ENCODE measurements at places on chromosomes 7 and 10.

DNA sequence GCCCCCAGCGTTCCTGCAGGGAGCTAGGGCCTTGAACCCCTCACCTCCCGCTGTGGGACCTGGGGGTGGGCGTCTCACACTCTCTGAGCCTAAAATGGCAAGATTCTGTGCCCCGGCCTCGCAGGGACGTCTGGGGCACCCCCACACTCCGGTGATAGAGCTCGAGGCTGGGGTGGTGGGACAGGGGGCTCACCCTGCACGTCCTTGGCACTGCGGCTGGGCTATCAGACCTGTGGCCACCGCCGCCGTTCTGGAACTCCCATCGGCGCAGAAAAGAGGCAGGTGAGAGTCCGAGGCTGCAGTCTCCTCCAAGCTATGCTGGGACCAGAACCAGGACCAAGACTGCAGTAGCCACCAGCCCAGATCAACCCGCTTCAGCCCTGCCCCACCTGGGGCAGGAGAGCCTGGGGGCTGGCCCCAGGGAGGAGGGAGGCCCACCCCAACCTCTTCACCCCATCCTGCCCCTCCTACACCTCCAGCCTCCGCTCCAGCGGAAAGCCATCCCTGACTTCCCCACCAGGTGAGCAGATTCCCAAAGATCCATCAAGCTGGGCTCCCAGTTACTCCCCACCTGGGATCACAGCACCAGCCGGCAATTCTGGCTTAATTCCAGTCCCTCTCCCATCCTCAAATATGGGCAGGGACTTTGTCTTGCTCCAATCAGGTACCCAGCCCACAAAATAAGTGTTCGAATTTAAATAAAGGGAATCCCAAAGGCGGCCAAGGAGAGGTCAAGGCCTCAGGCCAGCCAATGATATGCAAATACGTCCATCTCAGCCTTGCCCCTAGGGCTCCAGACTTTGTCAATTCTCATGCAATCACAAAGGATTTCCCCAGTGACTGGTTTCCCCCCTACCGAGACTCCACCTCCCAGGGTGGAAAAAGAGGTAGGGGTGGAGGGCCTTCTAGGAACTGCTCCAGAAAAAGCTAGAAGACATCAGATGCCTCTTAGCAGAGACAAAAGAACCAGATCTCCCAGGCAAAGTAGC, 16.4 kb downstream of the TNRC18 start:
- DNase-seq: no peak

GRCh38 chr7:18509481-18509880, 13.9 kb downstream of the HDAC9 start:
- no peak for DNase-seq

DNA sequence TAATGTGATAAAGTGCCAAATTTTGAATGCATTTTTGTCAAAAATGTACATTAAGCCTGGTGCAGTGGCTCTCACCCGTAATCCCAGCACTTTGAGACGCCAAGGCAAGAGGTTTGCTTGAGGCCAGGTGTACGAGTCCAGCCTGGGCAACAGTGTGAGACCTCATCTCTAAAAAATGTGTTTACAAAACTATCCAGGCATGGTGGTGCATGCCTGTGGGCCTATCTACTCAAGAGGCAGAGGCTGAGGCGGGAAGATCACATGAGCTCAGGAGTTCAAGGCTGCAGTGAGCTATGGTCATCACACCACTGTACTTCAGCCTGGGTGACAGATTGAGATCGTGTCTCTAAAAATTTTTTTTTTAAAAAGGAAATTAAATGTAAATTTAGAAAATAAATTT, 18.5 kb upstream of the MGMT start:
- no peak for DNase-seq

DNA sequence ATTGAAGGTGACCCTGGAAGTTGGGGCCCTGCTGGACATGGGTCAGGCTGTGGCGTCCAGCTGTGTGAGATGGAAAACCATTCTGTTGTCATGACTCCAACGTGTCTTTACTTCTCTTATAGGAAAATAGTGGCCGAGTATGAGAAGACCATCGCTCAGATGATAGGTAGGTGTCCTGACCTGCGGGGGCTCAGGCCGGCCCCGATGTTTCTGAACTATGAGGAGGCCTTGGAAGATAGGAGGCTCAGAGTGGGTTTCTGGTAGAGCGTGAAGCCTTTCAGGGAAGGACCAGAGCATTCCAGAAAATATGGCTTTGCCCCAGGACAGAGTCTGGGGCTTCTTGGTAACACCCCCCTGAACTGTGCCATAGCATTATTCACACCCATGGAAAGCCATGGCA, 29.3 kb upstream of the BTBD16 start:
- DNase-seq: no peak

GRCh38 chr7:30812676-30813075, 41.5 kb downstream of the MINDY4 start:
- no peak for DNase-seq

- no peak for DNase-seq
These were observed 261.7 kb downstream of the C7orf25 start for GRCh38 chr7:42650171-42650570.

GRCh38 chr10:131537281-131537680, 225.8 kb upstream of the TCERG1L start:
- DNase-seq: no peak

GRCh38 chr7:151310578-151310977, 31.0 kb upstream of the NUB1 start:
- no peak for DNase-seq

- no peak for DNase-seq
These were observed 163.7 kb downstream of the SND1 start for GRCh38 chr7:127815631-127816145.

DNA sequence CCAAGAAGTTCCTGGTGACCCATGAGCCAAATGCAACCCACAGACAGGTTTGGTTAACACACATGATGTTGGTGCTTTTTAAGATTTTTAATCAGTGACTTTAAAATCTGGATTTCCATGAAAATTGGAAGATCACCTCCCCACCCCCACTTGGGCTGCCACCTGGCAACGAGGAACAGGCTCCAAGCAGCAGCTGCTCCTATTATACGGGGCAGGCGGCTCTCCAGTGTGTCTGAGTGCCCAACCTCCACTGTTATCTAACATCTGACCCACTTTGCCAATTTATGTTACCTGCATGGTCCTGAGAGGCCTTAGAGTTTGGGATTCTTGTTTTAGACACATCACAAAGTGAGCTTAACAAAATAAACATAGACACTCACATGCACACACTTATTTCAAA, 56.4 kb downstream of the SGMS1 start:
- DNase-seq: no peak

DNA sequence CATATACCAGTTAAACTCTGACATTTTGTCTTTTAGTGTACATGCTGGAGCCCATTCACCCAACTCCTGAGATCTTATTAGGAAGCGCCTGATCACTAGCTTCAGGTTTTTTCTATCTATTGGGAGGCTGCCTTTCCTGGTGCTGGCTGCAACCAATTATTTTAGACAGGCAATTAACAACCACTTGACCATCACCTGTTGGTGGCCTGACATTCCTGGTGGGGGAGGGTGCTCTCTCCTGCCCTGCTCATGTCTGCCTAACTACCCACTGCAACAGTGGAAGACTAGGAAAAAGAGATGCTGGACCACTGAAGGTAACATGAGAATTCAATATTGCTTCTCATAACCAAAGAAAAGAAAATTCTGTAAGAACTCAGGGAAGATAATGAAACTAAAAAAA, 190.3 kb upstream of the GRM3 start:
- DNase-seq: no peak

GRCh38 chr7:64879086-64879730, 23.9 kb upstream of the ZNF273 start:
- DNase-seq: no peak

- no peak for DNase-seq
These were observed 271.4 kb downstream of the TSPAN12 start for GRCh38 chr7:120586571-120586970.

DNA sequence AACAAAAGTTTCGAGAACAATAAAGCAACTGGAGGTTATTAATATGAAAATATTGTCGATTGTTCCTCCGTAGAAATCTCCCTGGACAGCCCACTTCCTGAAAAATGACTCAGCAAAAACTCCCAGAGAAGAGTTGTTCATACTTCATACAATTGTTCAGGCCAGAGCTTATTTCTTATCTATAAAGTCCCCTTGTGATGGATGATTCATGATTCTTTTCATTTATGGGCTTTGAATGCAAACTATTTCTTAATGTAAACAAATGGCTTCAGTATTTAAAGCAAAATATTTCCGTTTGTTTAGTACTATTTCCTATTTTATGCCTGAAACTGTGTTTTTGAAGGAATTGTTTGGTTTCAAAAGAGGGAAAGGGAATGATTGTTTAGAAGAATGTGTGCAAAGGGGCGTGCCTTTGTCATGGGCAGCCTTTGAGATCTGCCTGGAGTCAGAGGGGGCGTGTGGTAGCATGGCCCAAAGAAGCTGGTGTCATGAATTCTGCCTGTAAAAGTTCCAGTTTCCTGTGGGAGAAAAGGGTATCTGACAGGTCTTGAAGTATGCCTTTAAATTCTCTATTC, 26.2 kb upstream of the EXOC6 start:
- peak; percentile 21 for DNase-seq

DNA sequence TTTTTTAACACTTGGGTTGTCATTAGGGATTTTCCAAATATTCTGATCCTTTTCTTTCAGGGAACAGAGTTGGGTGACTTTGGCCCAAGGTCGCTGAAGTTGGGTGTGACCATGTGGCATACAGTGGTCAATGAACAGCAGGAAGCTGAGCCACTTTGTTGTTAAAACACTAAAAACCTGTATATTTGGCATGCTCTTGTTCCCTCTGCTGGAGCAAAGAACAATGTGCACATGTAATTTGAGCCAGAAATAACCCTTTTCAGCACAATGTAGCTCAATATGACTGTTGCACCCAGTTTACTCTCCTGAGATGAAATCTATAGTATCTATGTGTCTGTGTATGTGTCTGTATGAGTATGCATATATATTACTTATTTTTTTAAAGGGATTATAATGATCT, 74.9 kb downstream of the ADCYAP1R1 start:
- no peak for DNase-seq

DNA sequence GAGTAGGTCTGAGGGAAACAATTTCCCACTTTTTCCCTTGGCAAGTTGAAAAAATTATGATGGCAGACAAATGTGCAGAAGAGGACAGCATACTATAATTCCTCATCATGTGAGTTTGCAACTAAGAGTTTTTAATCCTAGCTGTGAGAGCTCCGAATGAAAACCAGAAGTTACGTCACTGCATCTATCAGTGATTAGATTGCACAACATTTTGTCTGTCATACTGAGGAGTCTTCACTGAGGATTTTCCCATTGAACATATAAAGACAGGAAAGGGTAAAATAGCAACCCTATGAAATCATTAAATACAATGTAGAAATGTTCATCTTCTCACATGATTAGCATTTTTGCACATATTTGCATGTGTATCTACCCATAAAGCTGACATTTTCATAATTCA, 45.8 kb downstream of the ZNF736 start:
- DNase-seq: no peak

GRCh38 chr10:101258179-101258885, 29.1 kb upstream of the LBX1 start:
- no peak for DNase-seq

GRCh38 chr7:96359876-96360275, 38.0 kb upstream of the SLC25A13 start:
- no peak for DNase-seq

DNA sequence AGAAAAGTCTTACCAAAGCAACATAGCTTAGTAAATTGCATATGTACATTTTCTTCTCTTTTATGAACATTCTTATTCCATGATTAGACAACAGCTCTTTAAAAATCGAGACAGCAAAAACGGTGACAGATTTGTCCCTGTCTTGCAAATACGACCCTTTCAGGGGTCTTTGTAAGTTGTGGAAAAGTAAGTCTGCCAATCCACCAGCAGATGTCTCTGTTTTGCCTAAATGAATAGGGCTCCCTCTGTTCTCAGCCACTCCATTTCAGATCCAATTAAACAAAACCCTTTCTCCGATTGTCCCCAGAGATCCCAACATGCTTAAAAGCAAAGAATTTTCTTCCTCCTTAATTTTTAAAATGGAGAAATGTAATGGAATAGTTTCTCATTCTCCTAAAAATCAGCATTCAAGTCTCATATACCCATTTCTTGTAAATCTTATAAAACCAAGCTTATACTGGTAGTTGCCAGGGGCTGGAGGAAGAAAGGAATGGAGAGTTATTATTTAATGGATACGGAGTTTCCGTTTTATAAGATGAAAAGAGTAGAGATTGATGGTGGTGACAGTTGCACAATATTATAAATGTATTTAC, 61.0 kb upstream of the NFE2L3 start:
- DNase-seq: no peak

DNA sequence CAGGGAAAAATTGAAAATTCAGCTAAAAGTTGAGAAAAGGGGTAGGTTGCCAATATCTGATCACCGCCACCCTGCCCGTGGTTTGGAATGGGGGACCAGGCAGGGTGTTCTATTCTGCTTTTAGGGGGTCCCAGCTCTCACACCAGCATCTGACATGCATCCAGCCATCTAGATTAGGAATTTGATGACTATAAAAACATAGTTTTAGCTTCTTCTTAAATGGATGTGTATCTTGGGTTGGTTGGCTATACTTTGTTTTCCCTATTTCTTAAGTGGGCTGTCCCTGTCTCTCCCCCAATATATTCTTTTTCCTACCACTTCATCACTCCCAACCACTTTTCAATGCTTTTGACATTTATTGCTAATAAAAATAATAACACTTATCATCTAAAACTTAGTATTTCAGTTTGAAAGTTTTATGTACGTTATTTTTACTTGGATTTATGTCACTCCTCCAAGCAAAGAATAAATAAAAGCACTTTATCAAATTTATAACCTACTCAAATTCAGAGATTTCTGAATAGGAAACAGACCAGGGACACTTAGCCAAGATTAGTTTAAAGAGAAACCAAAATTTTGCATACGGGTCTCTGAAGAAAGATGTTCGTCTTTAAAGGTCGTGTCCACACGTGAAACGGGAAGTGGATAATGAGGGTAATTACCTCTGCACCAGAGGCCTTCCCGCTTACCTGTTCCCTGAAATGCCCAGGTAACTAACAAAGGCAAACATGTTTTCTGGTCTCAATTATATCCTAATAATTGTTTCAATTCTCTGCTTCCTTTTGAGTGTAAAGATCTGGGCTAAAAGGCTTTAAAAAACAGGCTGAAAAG, 233.2 kb upstream of the AUTS2 start:
- DNase-seq: no peak

DNA sequence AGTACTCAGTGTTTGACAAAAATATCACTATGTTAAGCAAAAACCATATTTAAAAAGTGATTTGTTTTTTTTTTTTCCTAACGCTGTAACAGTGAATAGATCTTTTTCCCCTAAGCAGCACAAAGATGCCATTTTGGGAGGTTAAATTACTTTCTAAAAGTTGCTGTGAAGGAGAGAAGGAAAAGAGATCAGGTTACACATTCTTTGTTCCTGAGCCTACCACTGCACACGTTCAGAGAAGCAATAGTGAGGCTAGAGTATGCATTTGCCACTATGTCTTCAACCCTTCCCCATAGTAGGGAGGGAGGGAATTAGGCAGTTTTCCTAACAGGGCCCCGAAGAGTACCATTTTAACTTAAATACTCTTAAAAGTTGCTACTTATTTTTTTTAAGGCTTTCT, 38.9 kb downstream of the BMPR1A start:
- DNase-seq: no peak

GRCh38 chr10:119495021-119495505, 47.5 kb downstream of the RGS10 start:
- no peak for DNase-seq
